ENCODE measurements at places on chromosomes 4 and X. TPM values are rescaled to one million over a fixed set of nuclear protein-coding genes. Genes with fewer than 3 reads are reported as not detected.

DNA sequence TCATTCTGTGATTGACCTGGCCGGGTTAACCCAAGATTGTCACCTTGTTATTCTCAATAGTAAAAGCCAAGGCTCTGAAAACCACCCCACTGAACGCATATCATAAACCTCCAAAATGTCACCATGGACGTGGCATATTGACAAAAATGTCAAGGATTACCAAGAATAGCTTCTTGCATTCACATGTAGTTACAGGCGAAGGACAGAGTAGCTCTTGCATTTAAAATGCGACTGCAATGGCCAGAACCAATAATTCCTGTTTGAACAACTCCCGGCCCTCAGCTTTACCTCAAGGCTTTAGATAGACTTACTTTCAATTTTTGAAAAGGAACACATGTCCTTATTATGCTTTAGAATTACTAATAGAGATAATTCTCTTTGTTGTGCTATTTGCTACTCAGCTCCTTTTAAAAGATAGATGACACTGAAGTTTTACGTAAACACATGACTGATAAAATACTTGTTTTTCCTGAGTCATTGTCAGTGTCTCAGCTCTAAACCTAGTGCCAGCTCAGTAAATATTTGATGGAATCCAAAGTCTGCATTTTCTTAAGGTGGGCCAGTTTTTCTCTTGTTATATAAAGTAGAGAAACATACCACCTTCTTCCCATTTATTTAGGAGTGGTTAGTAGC, 66.3 kb downstream of the CLDN34 start:
- no peak for DNase-seq

GRCh38 chrX:125952973-125953372, 213.1 kb downstream of the DCAF12L2 start:
- DNase-seq = no peak

- no peak for DNase-seq
Observed at GRCh38 chr4:15270201-15270600, 157.6 kb upstream of the C1QTNF7 start.

- DNase-seq = no peak
Observed at GRCh38 chrX:119693996-119694451, 1.1 kb upstream of the SEPTIN6 start.

DNA sequence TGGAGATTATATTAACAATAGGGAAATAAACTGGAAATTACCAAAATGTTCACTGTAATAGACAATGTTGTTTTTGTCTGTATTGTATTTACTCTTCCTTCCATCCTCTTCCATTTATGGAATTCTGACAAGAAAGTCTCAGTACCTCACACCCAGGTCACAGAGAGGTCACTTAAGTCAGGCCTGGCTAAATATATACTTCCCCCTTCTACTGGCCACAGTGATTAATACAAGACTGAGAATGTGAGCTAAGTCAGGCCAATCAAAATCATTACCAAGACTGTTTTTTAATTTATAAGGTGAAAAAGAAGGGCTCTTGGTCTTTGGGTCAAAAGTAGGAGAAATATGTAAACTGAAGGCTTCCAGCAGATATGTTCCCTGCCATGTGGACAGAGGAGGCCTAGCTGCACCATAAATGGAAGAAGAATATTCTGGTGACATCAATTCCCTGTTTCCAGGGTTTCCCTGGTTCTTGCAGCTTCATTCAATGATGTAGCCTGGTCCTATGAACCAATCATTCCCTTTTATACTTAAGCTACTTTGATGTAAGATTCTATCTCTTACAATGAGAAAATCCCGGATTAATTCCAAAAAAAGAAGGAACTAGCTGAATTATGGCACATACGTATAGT, 64.3 kb downstream of the LRBA start:
- DNase-seq = no peak

DNA sequence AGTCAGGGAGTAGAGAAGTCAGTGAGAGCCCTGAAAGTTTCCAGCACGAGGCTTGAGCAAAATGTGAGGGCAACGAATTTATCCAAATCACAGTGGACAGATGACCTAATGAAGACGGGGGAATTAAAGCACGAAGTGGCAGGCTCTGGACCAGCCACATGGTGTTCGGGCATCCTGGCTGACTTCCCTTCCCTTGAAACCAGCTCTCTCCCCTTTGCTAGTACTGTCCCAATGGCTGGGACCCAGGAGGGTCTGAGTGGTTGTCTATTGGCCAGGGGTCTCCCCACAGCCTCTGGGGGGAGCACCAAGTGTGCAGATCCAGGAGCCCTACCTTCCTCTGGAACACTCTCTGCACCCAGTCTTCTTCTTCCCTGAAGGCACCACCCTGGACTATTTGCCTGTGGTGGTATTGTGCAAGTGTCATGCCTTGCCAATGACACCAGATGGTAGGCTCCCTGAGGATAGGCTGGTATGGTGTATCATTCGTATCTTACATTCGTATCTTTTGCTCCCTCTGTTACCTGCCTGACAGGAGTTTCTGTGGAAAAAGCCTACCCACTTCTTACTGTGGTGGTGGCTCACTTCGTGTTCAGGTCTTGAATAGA, 2.1 kb downstream of the APLN start:
- no peak for DNase-seq

DNA sequence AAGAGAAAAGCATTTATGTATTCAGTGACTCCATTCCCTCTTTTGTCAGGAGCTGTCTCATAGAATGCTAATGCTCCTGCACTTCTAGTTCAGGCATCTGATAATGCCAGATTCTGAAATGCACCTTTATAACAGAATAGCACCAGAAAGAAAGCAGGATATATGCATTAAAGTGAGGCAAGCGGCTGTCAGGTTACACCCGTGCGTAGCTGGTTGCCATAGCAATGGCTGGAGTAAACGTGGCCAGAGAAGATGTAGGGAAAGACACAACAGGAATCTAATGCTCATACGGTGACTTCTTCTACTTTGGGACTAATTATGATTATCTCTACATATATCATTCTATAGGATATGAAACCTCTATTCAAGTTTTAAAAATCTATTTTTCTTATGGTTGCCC, 5.9 kb downstream of the EMCN start:
- DNase-seq = no peak

DNA sequence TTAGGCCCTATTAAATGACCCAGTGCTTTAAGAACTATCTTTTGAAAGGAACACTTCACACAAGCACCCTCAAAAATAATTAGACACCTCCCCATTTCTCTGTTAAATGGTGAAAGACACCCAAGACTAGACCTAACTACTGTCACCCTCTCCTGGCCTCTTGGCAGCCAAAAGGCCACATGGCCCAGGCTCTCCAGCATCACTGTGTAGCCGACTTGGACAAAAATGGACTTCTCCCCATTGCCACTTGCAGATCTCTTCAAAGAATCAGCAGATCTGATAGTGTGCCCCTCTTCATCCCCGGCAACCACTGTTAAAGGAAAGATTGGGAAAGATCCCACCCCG, 2.0 kb downstream of the MID1IP1 start:
- no peak for DNase-seq

GRCh38 chr4:150230561-150230960, 152.3 kb downstream of the DCLK2 start:
- no peak for DNase-seq

DNA sequence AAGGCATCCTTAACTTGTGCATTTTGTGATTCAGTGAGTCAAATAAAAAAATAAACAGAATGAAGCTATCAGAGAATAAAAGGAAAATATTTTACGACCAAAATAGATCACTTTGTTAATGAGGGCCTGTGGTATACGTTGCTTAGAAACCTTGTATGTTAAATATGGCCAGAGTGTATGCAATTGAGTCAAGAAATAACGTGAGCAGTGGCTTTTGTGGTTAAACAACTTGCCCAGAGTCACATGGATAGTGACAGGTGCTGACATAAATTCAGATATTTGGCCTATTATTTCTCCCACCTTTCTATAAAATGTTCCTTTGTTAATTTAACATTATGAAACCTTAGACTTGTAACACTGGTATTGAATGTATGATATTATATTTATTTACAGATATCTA, 393.4 kb downstream of the PABPC4L start:
- DNase-seq = no peak

GRCh38 chr4:106627051-106627450, 258.5 kb upstream of the GIMD1 start:
- DNase-seq = no peak

DNA sequence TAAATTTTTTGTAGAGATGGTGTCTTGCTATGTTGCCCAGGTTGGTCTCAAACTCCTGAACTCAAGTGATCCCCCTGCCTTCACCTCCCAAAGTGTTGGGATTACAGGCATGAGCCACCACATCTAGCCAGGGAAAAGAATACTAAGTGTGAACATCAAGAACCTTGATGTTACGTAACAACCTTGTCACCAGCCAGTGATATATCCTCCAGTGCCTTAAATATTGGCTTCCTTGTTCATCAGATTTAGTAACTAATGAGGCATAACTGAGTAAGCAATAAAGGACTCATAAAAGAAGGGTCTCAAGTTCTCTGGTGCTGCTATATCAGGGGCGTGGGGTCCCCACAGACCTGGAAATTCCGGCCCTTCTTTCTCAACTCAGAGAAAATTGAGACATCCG, 60.5 kb upstream of the ENPEP start:
- DNase-seq = no peak

GRCh38 chr4:161827013-161827412, 336.8 kb downstream of the FSTL5 start:
- no peak for DNase-seq

DNA sequence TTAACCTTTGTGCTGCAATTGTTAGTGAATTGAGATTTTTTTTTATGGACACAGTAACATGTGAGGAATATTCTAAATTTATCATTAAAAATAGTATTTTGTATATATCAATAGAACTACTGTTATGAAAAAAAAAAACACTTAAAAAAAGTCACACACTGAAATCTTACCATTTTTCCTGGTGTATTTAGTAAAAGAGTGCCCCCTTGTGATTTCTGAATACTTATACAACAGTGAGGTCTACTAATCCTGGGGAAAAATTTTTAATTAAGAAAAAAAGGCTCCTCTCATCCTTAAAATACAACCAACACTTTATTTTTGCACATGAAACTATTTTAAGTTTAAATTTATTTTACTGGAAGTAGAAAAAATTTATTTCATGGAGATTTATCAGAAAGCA, 56.4 kb upstream of the SPOCK3 start:
- no peak for DNase-seq

The HOPX gene
- polyA plus RNA-seq = 12.0 TPM

The PLA2G12A gene
- polyA plus RNA-seq = 32.5 TPM

The RENBP gene
- 17.9 TPM for polyA plus RNA-seq

The SMIM10L2A gene
- polyA plus RNA-seq = 11.2 TPM

The BST1 gene
- 14.4 TPM for polyA plus RNA-seq
